CMK (cell line): ENCODE measurements at places on chromosomes 13 and 19.
A peak's percentile ranks its signal among the peaks of the same experiment; 100 is the strongest.

- DNase-seq = no peak
These were observed 402.7 kb downstream of the IRS2 start for GRCh38 chr13:109383683-109384082.

DNA sequence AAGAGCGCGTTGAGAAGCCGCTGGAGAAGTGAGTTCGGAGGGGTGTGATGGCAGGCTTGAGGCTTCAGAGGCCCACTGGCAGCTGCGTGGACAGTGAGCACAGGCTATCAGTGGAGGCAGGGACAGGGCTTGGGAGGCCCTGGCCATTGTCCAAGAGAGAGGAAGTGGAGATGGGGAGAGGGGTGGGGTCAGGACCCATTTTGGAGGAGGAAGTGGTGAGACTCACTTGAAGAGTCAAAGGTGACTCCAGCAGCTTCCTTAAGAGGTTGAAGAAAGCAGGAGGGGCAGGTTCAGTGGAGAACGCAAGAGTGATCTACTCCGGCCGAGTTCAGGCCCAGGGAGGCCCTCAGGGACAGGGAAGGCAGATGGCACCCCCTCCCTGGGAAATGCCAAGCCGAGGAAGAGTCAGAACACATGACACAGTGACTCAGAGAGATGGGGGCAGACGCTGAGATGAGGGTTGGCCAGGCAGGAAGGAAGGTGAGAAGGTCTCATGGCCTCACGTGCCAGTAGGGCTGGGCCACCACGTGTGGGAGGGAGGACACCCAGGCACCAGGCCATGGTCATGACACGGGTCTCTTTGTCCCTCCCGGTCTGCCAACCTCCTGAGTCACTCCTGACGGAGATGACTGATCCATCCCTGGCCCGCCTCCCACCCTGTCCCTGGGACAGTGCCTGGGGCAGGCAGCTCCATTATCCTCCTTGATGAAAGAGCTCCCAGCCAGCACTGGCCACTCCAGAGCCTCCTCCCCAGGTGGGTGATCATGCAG, 10.1 kb upstream of the CD22 start:
- DNase-seq = peak; percentile 53

DNA sequence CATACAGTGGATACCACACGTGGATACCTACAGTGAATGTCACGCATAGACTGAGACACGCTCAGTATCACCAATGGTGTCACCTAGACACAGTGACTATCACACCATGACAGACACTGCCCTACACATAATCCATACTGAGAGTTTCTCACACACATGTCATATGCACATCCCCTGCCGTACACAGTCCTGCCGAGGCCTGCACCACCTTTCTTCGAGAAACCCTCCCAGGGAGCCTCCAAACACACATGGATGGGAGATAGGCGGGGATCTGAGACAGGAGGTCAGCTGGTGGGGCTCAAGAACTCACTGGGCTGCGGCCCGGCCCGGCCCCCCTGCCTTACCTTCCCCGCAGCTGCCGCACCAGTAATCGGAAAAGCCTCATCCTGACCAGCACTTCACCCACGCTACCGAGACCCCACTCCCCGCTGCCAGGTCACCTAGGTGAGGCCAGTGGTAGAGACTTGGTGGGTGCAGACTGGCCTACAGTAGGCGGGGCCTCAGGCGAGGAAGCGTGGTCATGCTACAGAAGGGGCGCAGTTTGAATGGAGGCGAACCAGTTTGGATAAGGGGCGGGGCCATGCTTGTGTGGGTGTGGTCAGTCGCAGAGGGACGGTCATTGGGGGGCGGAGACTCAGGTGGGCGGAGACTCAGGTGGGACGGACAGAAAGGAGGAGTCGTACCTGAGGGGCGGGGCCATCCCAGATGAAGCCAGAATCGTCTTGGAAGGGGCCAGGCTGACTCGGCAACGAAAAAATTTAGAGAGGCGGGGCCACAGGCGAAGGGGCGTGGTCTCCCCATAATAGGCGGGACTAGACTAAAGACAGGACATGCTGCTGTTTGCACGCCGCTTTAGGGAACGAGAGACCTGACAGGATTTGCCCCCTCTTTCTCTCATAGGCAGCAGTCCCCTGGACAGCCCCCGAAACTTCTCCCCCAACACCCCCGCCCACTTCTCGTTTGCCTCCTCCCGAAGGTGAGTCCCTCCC, 2.1 kb downstream of the MAST1 start:
- DNase-seq = no peak

DNA sequence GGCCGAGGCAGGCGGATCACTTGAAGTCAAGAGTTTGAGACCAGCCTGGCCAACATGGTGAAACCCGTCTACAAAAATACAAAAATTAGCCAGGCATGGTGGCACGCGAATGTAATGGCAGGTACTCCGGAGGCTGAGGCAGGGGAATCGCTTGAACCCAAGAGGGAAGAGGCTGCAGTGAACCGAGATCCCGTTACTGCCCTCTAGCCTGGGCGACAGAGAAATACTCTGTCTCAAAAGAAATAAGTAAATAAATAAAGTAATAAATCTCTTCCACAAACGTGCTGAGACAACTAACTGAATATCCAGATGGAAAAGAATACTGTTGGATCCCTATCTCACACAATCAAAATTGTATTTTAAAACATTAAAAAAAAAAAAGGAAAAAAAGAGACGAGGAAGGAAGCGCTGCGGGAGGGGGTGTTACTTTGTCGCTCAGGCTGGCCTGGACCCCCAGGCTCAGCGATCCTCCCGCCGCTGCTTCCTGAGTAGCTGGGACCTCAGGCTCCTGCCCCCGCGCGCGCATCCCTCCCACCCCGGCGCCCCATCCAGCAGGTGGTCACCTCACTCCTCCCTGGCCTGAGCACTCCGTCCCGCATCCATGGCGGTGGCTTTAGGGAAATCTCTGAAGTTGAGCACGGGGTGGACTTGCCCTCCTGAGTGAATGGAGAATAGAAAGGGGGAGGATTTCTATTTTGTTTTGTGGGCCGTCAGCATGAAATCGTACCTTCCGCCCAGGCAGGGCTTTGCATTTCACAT, 628 bp upstream of the ZNF813 start:
- DNase-seq = no peak

- peak; percentile 45 for DNase-seq
These were observed 13.7 kb downstream of the PVR start for GRCh38 chr19:44657211-44657921.

GRCh38 chr13:64414381-64414780, 2815.8 kb downstream of the PCDH9 start:
- DNase-seq = no peak

DNA sequence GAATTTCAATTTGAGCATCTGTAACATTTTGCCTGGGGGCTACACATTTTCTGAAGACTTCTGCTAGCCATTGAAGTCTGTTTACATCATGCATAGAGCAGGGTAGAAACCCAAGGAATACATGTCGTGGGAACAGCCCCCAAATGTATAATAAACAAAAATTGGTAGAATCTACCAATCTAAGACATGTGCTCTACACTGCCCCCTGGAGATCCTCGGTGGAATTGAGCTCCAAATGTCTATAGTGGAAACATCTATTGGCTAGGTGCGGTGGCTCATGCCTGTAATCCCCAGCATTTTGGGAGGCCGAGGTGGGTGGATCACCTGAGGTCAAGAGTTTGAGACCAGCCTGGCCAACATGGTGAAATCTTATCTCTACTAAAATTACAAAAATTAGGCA, 57.3 kb downstream of the MBD3L2B start:
- DNase-seq = no peak

GRCh38 chr13:25927932-25928331, 123.9 kb downstream of the SHISA2 start:
- no peak for DNase-seq

DNA sequence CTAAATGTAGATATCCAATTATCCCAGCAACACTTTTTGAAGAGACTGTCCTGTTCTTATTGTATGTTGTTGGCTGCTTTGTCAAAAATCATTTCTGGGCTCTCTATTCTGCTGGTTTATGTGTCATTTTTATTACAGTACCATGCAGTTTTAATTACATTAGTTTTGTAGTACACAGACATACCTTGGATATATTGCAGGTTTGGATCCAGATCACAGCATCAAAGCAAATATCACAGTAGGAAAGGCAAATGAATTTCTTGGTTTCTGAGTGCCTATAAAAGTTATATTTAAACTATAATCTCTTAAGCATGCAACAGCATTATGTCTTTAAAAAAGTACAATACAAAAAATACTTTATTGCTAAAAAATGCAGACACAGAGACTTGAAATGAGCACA, 564.2 kb upstream of the MIR17HG start:
- DNase-seq = no peak

GRCh38 chr19:56142087-56142787, 1.1 kb downstream of the ZNF444 start:
- DNase-seq = no peak

DNA sequence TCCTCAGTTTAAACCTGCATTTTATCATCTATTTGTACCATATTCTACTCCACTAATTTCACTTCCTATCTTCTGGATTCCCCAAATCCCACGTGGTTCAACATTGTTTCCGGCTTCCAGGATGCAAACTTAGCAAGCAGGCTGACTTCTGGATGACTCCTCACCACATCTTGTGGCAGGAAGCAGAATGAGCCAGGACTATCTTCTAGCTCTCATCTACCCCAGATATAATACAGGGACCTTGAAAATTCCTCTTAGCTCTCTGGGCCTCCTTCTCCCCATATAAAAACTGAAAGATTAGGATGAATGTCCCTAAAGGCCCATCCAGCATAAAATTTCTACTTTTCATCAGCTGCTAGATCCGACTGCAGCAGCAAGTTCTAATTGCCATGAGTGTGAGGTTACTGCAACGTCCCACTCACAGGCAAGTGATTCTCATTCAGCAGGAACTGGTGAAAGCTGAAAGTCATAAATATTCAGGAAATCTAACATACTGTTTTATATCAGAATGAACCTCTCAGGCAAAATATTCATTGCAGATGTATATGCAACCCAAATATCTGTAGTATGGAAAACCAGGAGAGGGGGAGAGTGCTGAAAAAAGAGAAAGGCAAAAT, 93.4 kb downstream of the KCTD12 start:
- peak; percentile 5 for DNase-seq

GRCh38 chr13:42106998-42107397, 58.5 kb downstream of the DGKH start:
- no peak for DNase-seq

DNA sequence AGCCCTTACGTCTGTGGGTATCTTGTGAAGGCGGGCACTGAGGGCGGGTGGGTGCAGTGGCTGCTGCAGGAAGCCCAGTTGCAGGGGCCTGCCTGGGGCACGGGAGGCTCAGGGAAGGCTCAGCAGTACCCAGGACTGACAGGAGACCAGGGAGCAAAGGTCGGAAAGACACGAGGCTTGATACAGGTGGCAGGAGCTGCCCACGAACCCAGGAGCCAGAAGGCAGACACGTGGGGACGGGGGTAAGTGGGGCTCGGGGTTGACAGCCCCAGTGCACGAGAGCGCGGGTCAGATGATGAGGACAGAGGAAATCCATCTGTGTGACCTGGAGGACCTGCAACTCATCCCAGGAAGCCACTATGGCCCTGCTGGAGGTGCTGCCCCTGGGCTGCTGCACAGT, 25.3 kb downstream of the ELAVL1 start:
- DNase-seq = no peak
